ENCODE measurements at places on chromosomes 5 and 9.
A peak's percentile ranks its signal among the peaks of the same experiment; 100 is the strongest.

DNA sequence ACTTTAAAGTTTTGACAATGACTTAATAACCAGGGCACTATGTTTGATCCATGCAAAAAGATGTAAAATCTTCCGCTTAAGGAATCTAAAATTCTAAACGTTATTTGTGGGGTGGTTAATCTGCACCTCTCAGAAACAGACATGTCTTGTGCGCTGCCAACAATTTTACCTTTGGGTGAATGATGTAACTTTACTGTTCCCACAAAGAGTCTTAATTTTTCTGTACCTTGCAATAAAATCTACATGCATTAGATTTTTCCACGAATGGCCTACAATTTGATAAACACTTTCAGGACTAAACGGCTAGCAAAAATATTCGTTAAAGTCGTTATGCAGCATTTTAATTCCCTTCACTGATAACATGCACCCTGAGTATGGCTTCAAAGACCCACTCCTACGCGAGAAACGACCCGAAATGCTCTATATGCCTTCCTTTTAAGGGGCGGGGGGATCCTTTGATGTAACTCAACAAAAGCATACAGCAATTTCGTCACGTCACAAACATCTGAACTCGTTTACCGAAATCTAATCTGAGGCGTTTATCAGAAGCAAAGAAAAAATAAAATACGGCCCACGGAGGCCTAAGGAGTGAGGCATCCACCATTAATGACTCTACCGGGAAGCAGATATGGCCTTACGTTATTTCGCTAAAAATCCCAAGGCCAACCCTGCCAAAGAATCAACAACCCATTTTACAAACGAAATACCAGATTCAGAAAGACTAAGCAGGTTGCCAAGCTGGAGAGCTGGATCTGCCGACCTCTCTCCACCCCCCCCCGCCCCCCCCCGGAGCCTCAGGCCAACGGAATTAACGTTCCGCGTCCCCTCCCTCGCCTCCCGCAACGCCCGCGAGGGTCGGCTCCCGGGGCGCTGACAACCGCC is 621 bp downstream of the AK6 start:
- H3K27ac ChIP-seq = peak overlapping the region; percentile 98
- H3K4me1 ChIP-seq = peaks cover 29% of the 10 kb centered on the region
- H3K4me3 ChIP-seq = peak overlapping the region; percentile 70
- H3K27me3 ChIP-seq = no peaks in the 10 kb centered on the region
- DNase-seq = no peak
- H3K36me3 ChIP-seq = peaks cover 18% of the 10 kb centered on the region

GRCh38 chr5:138032028-138032571 is 779 bp downstream of the FAM13B start:
- DNase-seq = no peak
- peak overlapping the region; percentile 86 for H3K27ac ChIP-seq
- H3K4me1 ChIP-seq = peaks cover 27% of the 10 kb centered on the region
- H3K27me3 ChIP-seq = no peaks in the 10 kb centered on the region

GRCh38 chr5:168307022-168307421 is 15.6 kb downstream of the WWC1 start:
- peaks cover 2% of the 10 kb centered on the region for H3K4me1 ChIP-seq
- no peaks in the 10 kb centered on the region for H3K36me3 ChIP-seq
- H3K4me3 ChIP-seq = no peak overlapping the region
- H3K27me3 ChIP-seq = no peaks in the 10 kb centered on the region

DNA sequence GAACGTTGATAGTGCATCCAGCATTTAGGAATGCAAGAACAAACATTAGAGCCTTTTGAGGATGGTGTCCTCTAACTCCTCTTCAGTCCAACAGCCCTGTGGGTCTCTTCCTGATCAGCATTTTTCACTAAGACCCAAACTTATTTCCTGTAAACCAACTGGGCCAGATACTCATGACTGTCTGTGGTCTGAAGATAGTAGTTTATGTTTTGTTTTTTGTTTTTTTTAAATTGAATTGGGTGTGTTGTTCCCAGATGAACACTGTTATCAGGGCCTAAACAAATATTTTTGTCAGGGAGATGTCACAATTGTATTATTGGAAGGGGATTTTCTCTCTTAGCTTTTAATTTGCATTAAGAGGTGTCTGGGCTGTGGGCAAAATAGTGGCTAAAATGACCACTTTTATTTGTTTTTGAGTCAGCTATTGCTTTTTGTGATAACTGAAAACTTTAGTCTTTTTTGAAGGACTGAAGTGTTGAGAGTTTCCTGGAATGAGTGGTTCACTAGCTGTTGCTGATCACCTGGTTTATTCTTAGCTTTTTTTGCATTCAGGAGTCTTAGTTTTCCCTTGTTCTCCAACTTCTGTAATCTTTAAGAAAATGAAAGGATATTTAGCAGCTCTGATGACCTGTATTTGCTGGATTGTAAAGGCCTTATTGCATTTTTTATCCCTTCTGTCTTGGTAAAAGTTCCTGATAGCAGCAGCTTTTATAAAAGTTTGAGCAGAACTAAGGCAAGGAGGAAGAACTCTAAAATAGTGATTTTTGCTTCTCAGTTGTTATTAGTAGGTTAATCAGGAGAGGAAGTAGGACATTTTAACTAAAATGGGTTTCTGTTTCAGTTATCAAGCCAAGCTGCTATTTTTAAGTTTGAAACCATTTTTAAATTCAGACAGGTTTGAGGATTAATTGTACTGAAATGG is 5.5 kb downstream of the MAN2A1 start:
- no peaks in the 10 kb centered on the region for H3K27me3 ChIP-seq
- DNase-seq = no peak
- no peaks in the 10 kb centered on the region for H3K36me3 ChIP-seq
- H3K4me3 ChIP-seq = no peak overlapping the region
- H3K27ac ChIP-seq = no peak overlapping the region

GRCh38 chr5:103373597-103374472 is 115.3 kb downstream of the MACIR start:
- H3K4me1 ChIP-seq = no peaks in the 10 kb centered on the region
- H3K36me3 ChIP-seq = no peaks in the 10 kb centered on the region
- no peak overlapping the region for H3K27ac ChIP-seq
- DNase-seq = no peak
- H3K27me3 ChIP-seq = no peaks in the 10 kb centered on the region

GRCh38 chr5:137315534-137316345 is 183.4 kb downstream of the SPOCK1 start:
- H3K36me3 ChIP-seq = no peaks in the 10 kb centered on the region
- peaks cover 5% of the 10 kb centered on the region for H3K27me3 ChIP-seq

- H3K4me1 ChIP-seq = no peaks in the 10 kb centered on the region
- H3K27me3 ChIP-seq = no peaks in the 10 kb centered on the region
- H3K4me3 ChIP-seq = no peak overlapping the region
These were observed 680.0 kb downstream of the SEMA5A start for GRCh38 chr5:8865686-8866374.

DNA sequence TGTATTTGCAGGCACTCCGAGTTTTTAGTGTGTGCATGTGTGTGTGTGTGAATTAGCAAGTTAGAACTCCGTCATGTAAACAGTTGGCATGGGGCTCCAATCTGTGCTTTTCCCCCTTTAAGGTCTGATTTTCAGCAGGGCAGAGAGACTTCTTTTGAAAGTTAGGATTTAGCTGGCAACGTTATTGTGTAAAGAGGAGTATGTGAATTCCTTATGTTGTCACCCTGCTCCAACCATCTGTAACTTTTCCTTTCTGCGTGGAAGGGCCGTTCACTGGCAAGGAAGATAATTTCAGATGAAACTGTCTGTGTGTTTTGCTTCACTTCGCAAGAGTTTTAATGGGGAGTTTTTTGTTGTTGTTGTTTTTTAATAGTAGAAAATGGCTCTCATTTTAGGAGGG is 332 bp downstream of the SGCD start:
- no peaks in the 10 kb centered on the region for H3K36me3 ChIP-seq
- DNase-seq = no peak
- no peaks in the 10 kb centered on the region for H3K27me3 ChIP-seq
- no peaks in the 10 kb centered on the region for H3K4me1 ChIP-seq
- peak overlapping the region; percentile 37 for H3K4me3 ChIP-seq

GRCh38 chr5:16406630-16407029 is 59.0 kb downstream of the ZNF622 start:
- DNase-seq = no peak
- H3K27me3 ChIP-seq = no peaks in the 10 kb centered on the region
- H3K4me3 ChIP-seq = no peak overlapping the region
- H3K4me1 ChIP-seq = no peaks in the 10 kb centered on the region
- H3K27ac ChIP-seq = no peak overlapping the region

GRCh38 chr5:74272024-74272775 is 368.3 kb downstream of the ENC1 start:
- no peak overlapping the region for H3K4me3 ChIP-seq
- DNase-seq = no peak
- no peaks in the 10 kb centered on the region for H3K36me3 ChIP-seq
- H3K4me1 ChIP-seq = no peaks in the 10 kb centered on the region
- H3K27ac ChIP-seq = peak overlapping the region; percentile 11

DNA sequence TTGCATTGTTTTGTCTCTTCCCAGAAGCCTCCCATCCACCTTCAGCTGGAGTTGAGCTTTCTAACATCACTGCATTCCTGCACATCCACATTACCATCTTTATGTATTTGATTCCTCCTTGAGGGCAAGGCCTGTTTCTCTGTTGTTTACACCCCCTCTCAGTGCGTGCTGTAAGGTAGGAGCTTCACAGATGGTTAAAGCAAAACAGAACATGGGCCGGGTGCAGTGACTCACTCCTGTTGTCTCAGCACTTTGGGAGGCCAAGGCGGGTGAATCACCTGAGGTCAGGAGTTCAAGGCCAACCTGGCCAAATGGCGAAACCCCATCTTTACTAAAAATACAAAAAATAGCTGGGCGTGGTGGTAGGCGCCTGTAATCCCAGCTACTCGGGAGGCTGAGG is 110.9 kb downstream of the KCNIP1 start:
- H3K27ac ChIP-seq = no peak overlapping the region
- DNase-seq = no peak
- no peaks in the 10 kb centered on the region for H3K27me3 ChIP-seq

DNA sequence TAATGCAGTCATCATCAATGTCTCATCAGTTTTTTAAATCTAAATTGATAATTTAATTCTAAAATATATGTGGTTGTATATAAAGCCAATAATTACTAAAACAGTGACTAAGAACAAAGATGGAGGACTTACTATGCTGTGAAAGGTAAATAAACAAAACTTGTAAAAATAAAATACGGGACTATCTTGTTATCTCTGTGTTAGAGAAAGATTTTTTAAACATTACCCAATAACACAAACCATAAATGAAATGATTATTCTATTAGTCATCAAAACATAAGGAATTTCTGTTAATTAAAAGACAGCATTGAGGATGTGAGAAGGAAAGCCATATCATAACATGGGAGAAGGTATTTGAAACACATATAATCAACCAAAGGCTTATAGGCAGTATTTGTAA is 226.2 kb upstream of the SMC2 start:
- H3K27ac ChIP-seq = no peak overlapping the region
- DNase-seq = no peak
- H3K36me3 ChIP-seq = no peaks in the 10 kb centered on the region
- no peak overlapping the region for H3K4me3 ChIP-seq
- H3K4me1 ChIP-seq = no peaks in the 10 kb centered on the region

- H3K4me3 ChIP-seq = no peak overlapping the region
- H3K27me3 ChIP-seq = no peaks in the 10 kb centered on the region
- H3K4me1 ChIP-seq = no peaks in the 10 kb centered on the region
These were observed 17.8 kb upstream of the GLIPR2 start for GRCh38 chr9:36118706-36119105.

DNA sequence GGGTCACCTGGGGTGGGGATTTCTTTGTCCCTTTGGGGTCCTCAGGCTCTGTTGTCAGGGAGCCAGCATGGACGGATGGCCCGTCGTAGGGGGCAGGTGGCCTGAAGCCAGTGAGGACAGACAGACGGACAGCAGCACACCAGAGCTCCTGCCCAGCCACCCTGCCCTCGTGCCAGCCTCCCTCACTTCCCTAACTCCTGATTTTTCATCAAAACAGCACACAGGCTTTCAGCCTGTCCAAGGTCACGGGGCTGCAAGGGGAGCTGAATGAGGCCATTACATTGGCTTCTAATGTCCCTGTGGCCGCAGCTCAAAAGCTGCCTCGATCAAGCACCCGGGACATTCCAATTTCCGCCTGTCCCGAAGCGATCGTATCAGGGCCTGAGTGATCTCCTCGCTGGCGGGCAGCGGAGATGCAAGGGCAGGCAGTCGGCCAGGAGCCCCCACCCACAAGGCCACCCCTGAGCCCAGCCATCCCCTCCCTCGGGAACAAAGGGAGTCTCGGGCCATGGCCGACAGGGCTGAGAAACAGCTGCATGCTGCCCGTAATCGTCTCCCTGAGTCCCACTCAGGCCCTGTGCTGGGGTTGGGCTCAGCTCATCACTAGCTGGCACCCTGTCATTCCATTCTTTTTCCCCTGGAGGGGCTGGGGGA is 50.5 kb upstream of the RNU6ATAC start:
- H3K27ac ChIP-seq = no peak overlapping the region
- H3K4me3 ChIP-seq = no peak overlapping the region
- H3K27me3 ChIP-seq = no peaks in the 10 kb centered on the region
- H3K4me1 ChIP-seq = no peaks in the 10 kb centered on the region
- H3K36me3 ChIP-seq = no peaks in the 10 kb centered on the region
- DNase-seq = no peak

GRCh38 chr5:57456531-57457135 is 26.0 kb downstream of the ACTBL2 start:
- H3K4me3 ChIP-seq = no peak overlapping the region
- DNase-seq = no peak
- H3K36me3 ChIP-seq = no peaks in the 10 kb centered on the region
- H3K27ac ChIP-seq = peak overlapping the region; percentile 8

DNA sequence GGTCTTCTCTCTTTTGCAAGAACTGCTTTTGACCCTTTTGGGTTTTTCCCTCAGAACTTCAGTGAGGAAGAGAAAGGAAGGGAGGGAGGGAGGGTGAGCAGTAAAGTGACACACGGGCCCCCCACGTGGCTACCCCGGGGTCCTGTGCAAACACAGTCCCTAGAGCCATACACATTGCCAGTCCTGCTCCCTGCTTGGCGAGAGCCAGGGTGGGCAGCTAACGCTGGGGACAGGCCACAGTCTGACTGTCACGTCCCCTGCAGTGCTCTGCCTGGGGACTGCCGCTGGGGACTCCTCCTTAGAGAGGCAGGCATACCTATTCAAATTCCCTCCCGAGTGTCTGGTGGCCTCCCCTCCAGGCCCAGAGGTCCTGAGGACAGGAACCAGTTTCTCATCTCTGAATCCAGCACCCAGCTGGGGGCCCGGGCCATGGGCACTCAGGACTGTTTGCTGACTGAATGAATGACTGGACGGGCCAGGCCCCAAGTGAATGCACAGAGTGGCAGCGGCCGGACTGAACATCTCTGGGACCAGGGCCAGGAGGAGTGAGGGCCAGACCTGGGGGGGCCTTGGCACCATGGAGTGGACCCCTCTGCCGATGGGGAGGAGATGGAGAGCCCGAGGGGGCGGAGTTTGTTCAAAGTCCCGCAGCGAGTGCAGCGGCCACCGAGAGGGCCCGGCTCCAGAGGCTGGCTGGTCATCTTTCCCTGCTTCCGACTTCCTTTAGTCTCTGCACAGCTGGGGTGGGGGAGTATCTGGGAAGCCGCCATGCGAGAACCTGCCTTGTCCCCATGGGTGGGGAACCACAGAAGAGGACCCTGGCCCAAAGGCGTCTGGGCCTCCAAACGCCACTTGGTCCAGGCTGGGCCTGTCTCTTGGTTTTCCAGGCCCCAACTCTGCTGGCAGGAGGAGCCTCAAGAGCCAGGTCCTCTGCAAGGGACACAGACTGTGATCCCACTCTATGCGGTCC is 5.8 kb downstream of the CCDC187 start:
- no peaks in the 10 kb centered on the region for H3K27me3 ChIP-seq
- H3K27ac ChIP-seq = no peak overlapping the region
- H3K4me3 ChIP-seq = no peak overlapping the region
- peaks cover 3% of the 10 kb centered on the region for H3K4me1 ChIP-seq
- no peaks in the 10 kb centered on the region for H3K36me3 ChIP-seq
- no peak for DNase-seq

Data from Panc1 (cell line).